ENCODE measurements at places on chromosomes 3 and 15. TPM values are rescaled to one million over a fixed set of nuclear protein-coding genes. Genes with fewer than 3 reads are reported as not detected.

- DNase-seq, result no peak
Measured at GRCh38 chr15:62782896-62783295, 259.7 kb upstream of the TPM1 start.

DNA sequence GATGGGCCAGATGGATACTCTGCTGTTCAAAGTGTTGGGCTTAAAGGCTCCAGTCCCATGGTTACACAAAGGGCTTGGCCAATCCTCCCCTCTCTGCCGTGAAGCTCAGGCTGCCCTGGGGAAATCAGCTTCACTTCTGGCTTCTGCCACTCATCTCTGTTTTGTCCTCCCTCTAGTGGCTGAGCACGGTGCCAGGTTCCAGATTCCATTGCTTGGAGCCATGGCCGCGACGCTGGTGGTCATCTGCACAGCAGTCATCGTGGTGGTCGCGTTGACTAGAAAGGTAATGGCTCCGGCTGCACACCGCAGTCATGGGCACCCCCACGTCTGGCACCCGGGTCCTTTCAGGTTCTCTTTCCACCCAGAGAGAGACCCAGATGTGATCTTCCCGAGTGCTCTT is 5.6 kb downstream of the TIGIT start:
- DNase-seq, result no peak

- DNase-seq, result no peak
Measured at GRCh38 chr3:34357461-34357860, 559.0 kb downstream of the PDCD6IP start.

- no peak for DNase-seq
Measured at GRCh38 chr3:192260116-192261010, 467.0 kb downstream of the FGF12 start.

DNA sequence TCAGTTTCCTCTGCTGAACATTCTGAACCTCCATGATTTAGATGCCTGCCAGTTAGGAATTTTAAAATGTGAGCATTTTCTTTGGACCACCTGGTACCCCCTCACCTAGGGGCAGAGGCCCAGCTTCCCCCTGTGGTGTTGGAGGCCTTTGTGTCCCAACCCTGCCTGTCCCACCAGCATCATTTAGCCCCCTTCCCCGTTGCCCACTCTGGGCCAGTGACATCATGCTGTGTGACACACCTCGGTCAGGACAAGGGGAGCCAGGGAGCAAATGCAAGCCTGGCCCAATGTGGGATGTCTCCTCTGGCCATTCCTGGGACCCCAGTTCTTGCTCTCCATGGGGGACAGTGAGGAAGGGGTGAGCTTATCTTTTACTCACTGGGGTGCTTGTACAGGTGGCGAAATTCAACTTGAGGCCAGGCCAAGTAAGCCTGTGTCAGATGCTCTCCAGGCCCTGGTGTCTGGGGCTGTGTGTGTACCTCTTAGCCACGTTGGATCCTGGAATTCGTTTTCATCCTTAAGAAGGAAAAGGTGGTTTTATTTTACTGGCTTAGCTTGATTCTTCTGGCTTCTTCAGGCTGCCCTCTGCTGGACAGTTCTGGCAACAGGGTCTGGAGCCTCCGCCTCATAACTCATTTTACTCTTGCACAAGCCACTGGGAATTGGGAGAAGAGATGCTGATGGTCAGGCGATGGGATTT is 49.7 kb upstream of the MYZAP start:
- peak; percentile 53 for DNase-seq

- no peak for DNase-seq
Measured at GRCh38 chr3:167305340-167305890, 74.7 kb downstream of the ZBBX start.

GRCh38 chr3:185555101-185555501 is 2.7 kb upstream of the LIPH start:
- no peak for DNase-seq

Gene COLQ
- 0.37 TPM for total RNA-seq

Gene PCOLCE2
- total RNA-seq, result 2.8 TPM

Gene MYLK
- 1,758 TPM for total RNA-seq
